ENCODE measurements at places on chromosomes 16 and 17.

- DNase-seq = peak; percentile 89
These were observed at the start of gene ZC3H7A for GRCh38 chr16:11797166-11797956. Gene ZC3H7A (minus strand): TSS chr16:11797258. CDS start chr16:11782354, 14,904 bp downstream.

- DNase-seq = no peak
These were observed 60.1 kb downstream of the ARSG start for GRCh38 chr17:68351395-68351794.

DNA sequence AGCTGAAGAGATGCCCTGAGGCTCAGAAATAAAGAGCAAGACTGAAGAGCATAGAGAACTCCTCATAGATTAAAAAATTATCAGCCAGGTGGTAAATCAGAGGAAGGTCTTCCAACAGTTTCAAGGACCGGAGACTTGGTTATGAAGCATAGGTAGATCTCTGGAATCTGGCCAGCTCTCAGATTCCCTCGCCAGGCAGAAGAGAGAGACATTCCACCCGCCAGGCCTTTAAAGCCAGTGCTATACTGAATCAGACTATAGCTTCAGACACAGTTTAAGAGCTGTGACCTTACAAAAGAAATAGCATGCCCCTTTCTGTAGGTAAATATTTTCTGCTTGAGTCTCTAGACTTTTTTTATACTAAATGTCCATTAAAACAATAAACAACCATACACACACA is 70.3 kb downstream of the NFATC3 start:
- DNase-seq = no peak

- DNase-seq = no peak
These were observed 1001.6 kb upstream of the CDH8 start for GRCh38 chr16:63037761-63038396.

DNA sequence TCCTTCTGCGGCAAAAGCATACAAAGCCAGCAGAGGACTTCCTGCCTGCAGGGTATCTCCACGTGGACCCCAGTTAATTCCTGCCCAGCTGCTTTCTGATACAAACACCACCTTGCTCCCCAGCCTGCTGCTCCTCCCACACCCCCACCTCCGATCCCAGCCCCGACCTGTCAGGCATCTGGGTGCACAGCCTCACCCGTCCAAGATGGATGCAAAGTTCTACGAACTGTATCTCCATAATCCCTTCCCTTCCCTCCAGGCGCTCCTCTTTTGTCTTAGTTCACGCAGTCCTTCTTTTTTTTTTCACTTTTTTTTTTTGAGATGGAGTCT is 15.6 kb upstream of the FOXJ1 start:
- no peak for DNase-seq

DNA sequence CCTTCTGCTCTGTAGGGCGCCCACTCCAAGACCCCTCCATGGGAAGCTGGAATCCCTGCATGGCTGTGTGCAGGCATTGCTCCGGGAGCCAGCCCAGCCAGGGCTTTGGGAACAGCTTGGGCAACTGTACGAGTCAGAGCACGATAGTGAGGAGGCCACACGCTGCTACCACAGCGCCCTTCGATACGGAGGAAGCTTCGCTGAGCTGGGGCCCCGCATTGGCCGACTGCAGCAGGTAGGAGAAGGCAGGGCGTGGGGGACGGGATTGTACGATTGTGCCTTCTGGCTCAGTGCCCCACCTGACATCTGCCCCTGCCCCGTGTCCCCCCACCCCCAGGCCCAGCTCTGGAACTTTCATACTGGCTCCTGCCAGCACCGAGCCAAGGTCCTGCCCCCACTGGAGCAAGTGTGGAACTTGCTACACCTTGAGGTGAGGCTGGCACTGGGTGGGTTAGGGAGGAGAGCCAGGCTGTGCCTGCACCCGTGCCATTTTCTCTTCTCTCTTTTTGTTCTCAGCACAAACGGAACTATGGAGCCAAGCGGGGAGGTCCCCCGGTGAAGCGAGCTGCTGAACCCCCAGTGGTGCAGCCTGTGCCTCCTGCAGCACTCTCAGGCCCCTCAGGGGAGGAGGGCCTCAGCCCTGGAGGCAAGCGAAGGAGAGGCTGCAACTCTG is 8.7 kb upstream of the TMEM88 start:
- no peak for DNase-seq

GRCh38 chr16:50708373-50709060 is 15.1 kb downstream of the NOD2 start:
- DNase-seq = peak; percentile 17

- DNase-seq = no peak
These were observed 4.6 kb downstream of the ITGA2B start for GRCh38 chr17:44384823-44385286.

- DNase-seq = no peak
These were observed 8.1 kb upstream of the TMEM100 start for GRCh38 chr17:55730808-55731207.

- no peak for DNase-seq
These were observed 10.9 kb downstream of the SLC13A2 start for GRCh38 chr17:28484296-28484695.

DNA sequence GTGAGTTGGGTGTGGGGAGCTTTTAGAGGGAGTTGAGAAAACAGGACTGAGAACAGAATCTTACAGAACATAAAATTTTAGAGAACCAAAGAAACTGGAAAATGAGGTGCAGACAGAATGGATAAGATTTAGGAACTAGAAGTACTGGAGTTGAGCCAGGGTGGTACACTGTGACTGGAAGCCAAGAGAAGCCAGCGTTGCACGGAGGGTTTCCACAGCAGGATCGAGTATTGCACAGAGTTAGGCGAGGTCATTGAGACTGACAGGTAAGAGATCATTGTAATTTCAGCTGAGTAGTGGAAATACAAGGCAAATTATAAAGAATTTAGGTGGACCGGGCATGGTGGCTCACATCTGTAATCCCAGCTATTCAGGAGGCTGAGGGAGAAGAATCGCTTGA is 6.6 kb downstream of the GSDMA start:
- DNase-seq = no peak

DNA sequence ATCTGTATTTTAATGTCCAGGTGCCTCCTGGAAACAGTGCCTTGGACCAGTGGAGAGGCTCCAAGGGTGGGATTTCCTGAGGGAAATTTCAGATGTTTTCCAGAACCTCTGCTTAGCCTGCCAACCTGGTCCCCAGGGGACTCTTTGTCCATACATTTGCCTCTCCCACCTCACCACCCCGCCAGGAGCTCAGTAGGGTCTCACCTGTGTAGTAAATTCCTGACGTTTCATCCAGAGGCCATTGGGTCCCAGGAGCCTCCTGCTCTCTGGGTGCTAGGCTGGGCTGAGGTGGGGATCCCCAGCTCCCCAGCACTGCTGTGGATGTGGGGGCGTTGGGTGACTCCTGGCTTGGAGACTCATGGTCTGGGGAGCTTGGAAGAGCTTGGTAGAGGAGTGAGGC is 2.7 kb downstream of the NLRP1 start:
- no peak for DNase-seq

DNA sequence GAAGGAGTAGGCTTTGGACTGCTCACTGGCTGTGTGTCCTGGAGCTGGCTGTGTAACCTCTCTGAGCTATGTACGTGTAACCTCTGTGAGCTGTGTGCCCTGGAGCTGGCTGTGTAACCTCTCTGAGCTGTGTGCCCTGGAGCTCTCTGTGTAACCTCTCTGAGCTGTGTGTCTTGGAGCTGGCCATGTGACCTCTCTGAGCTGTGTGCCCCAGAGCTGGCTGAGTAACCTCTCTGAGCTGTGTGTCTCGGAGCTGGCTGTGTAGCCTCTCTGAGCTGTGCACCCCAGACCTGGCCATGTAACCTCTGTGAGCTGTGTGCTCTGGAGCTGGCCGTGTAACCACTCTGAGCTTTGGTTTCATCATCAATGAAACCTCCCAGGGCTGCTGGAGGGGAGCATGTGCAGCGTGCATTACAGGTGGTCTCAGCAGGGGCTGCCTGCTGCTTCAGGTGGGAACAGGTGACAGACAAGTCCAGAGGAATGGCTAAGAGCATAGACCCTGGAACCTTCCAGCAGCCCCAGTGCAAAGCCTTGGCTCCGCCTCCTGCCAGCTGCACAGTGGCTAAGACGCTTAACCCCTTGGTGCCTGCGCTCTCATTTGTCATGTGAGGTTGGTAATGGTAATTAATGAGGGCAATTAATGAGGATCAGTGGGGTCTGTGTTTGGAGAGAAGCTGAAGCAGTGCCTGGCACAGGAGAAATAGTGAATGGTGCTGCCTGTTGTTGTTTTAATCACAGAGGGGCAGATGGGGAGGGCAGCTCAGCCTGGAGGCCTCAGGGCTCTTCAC is 86.7 kb downstream of the KATNIP start:
- no peak for DNase-seq

GRCh38 chr17:39737760-39738567 is at the start of gene GRB7:
Gene GRB7 (plus strand): TSS chr17:39737938. CDS start chr17:39742302, 4,364 bp downstream.
- DNase-seq = no peak

DNA sequence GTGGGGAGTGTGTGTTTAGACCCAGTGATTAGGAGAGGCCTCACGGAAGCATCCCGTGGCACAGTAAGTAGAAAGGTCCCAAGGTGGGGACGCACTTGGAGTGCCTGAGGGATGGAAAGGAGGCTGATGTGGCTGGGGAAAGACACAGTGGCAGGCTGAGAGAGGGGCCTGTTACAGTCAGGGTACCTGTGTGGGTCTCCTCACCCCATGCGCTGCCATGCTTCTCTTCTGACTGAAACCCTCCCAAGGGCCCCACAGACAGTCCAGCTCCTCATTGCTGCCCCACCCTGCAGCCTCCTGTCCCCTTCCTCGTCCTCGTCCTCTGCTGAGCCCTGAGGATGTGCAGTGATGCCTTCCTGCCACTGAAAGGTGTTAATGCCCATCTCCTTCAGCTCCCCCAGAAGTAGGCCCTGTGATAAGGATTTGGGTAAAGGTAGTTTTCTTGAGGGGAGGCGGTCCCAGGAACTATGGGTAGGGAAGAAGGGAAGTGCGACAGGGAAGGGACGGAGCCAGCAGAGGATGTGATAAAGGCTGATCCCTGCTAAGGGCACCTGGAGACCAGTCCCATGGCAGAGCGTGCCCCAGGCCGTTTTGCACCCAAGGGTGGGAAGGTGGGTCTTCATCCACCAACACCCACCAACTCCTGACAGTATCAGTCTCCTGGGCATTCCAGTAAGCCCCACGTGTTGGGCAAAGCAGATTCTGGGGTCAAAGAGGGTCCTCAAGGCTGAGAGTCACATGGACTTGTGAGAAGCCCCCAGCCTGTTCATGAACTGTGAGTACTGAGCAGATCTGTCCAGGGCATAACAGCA is 237.2 kb downstream of the GSG1L start:
- DNase-seq = no peak

DNA sequence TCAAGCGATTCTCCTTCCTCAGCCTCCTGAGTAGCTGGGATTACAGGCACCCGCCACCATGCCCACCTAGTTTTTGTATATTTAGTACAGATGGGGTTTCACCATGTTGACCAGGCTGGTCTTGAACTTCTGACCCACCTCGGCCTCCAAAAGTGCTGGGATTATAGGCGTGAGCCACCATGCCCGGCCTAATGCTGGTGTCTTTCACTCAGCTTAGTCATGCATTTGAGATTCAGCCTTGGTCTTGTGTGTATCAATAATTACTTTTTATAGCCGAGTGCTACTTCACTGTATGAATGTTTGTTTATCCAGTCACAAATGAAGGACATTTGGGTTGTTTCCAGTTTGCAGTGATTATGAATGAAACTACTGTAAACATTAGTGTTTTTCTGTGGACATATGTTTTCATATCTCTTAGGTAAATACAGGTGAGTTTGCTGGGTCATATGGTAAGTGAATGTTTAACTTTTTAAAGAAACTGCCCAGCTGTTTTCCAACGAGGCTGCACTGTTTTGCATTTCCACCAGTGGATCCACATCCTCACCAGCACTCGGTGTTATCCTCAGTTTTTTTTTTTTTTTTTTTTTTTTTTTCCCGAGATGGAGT is 11.0 kb upstream of the PLCG2 start:
- DNase-seq = no peak

DNA sequence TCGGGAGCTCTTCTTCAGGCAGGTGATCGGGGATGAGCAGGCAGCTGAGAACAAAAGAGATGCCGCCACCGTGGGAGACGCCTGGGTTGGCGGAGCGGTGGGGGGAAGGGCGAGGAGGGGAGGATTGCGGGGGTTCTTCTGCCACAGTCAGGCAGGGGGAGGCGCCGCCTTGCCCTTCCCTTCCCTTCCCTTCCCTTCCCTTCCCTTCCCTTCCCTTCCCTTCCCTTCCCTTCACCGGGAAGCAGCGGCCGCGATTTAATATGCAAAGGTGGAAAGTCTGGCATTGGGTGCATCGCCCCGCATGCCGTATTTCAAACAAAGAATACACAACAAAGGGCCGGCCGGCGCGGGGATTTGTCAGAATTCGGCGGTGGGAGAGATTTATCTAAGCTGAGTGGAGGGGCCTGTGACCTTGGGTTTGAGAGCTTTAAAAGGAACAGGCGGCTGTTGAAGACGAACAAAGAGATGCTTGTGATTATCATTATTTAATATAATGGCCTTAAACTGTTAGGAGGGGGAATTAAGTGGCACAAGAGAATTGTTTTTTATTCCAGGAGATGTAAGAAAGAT is 262.3 kb upstream of the TNRC6C start:
- DNase-seq = no peak

- DNase-seq = no peak
These were observed 46.6 kb upstream of the CMIP start for GRCh38 chr16:81397879-81398520.

DNA sequence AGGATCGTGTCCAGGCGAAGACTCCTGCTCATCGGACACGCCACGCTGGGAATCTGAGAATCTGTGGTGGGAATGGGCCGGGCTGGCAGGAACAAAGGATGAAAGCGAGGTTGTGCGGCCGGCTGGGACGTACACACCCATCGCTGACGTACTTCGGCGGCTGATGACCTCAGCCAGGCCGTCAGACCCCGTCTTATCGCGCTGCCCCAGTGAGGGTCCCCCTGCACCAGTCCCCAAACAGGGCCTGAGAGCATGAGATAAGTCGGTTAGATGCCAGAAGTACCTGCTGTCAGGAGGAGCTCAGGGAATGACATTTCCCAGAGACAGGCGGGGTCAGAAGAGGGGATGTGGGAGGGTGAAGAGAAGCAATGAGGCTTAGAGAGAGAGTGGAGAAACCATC is 16.0 kb upstream of the SP6 start:
- no peak for DNase-seq

All from effector CD4-positive, alpha-beta T cell (primary cell).